RWPE2 (cell line): ENCODE measurements at places on chromosomes 4 and X.

- DNase-seq = no peak
These were observed 555 bp upstream of the ELMOD2 start for GRCh38 chr4:140523370-140523856.

DNA sequence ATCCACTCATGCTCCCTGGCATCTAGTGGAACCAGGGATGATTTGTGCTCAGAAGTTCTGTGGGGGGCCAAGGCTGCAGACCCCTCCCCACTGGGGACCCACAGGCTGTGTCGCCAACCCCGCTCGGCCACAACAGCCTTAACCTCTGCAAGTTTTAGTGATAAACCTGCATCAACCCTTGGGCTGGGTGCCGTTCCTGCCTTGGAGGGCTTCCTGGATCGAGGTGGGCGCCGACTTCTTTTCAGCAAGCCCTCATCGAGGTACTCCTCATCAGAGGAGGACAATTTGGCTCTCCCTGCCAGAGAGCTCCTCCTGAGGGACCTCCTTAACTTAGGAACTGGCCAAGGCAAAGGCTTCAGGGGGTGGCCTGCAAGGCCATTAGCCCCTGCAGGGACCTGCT is 1.9 kb downstream of the SOWAHB start:
- no peak for DNase-seq

DNA sequence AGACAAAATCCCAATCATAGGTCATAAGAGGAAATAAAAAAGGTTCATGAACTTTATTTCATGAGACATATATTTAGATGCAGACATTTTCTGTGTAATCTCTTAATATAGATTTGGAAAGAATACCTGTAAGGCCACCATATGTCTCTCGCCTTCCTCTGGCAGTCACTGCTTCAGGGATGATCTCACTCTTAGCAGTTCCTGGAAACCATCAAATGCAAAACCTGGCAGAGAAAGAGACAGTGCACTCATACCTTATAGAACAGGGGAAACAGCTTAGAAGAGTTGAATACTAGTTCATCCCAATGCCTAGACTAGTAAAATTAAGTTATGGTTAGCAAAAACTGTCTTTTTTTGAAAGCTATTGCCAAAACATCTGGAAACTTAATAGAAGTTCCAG is 243.3 kb downstream of the GASK1B start:
- no peak for DNase-seq

DNA sequence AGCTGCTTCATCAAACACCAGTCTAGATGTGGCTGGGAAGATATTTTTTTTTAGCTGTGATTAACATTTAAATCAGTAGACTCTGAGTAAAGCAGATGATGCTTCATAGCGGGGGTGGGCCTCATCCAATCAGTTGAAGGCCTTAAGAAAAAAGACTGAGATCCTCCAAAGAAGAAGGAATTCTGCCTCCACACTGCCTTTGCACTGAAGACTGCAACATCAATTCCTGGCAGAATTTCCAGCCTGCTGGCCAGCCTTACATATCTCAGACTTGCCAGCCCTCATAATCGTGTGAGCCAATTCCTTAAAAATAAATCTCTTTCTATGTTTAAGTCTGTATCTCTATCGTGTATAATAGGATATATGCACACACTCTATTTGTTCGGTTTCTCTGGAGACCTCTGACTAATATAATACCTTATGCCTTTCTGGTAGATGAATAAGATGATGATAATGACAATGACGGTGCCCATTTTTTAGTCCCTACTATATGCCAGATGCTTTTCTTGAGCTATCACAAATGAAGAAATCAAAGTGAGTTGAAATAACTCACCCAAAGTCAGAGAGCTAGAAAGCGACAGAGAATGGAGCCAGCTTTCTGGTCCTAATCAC is 66.1 kb upstream of the SOD3 start:
- DNase-seq = no peak

- DNase-seq = no peak
These were observed 1009.1 kb upstream of the IGFBP7 start for GRCh38 chr4:58119298-58119697.

DNA sequence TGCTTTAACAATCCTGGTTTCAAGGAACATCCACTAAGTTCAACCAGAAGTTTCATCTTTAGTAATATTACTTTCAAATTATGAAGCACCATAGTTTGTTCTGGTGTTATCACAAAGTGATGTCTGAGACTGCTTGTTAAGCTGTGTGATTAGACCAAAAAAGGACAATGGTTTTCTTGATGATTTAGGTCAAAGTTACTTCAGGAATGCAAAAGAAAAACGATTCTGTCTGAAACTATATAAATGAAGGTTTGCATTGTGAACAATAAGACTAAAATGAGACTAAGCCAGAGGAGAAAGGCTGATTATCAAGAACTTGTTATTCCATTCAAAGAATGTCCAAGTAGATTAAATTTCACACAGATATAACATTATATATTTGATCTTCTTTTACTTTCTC is 122.4 kb upstream of the ETNPPL start:
- no peak for DNase-seq
